Stimulated activated CD8-positive, alpha-beta memory T cell treated with anti-CD3 and anti-CD28 coated beads, Interleukin-7, amount 100 ng/mL, for 1 hour (primary cell): ENCODE measurements at places on chromosomes 3 and 15.

GRCh38 chr3:53045518-53046170 lies at the start of gene SFMBT1:
SFMBT1 (minus strand) TSS chr3:53046073; CDS start chr3:52969128, 76,945 bp downstream.
- DNase-seq, result peak; percentile 52

DNA sequence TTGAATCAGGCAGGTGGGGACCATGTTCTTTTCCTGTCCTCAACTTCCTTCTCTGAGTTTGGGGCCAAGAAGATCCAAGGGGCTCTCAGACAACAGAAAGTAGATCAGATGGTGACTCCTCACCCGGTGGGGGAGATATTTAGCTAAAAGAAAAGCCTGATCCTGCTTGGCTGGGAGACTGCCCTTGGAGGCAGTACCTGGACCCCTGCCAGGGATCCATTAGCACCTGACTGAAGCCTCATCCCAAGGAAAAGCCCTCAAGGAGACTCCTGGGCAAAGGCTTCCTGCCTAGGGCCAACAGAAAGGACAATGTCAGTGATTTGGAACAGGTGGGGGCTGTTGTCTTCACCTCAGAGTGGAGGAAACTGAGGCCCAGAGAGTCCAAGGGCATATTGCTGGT lies 33.5 kb upstream of the HHATL start:
- DNase-seq, result no peak

- DNase-seq, result no peak
Observed at GRCh38 chr15:58463815-58464650, 32.2 kb downstream of the LIPC start.

DNA sequence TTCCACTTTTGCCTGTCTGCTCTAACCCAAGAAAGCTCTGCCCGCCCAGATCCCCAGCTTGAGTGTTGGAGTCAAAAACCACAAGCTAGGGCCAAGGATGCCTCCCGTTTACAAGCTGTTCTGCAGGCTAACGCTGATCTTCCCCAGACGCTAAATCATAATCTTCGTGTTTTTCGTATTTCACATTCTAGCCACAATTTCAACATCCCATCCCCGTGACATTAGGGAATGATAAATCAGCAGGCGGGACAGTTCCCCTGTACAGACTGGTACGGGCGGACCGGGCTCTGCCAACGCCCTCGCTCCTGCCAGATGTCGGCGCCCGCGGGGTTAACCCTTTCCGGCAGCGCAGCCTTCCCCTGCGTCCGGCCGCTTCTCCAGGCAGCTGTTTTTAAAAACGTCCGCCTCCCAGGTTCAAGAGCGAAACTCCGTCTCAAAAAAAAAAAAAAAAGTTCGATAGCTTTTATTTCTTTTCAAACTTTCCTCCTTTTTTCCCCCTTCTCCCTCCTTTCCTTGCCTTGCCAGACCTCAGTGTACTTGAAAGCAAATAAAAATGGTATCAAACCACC lies 81.0 kb upstream of the BNC1 start:
- no peak for DNase-seq

DNA sequence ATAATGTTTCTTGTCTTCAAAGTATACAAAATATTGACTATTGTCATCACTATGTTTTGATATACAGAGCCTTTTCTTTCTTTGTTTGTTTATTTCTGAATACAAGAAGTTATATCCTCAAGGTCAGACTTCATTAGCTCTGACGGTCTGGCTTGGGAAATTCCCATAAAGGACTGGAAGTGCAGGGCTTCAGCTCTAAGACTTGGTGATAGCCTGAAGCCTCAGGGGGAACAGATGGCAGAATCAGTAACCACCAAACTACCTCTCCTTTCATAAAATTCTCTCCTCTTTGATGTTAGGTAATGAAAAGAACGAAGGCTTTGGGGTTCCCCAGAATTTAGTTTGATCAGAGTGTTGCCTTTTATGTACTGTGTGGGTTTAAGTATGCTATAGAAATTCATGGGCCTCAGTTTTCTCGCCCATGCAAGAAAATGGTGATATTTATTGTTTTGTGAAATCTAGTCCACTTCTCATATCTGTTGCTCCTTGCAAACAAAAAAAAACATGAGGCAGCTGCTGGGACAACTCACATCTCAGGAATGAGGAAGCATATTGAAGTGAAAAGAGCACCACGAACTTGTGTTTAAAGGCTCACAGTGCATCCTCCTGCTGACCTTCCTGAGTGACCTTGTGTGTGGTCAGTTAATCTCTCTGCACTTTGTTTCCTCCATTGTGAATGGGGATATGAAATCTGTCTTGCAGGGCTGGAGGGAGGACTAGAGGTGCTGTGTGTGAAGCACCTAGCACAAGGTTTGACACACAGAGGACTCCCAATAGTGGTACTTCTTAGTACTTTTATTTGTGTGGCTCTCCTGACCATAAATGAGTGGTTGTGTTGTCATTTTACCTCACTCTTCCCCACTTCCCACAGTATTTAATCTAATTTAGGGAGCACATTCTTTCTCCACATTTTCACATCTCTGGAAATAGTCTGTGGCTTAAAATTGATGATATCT lies 569.8 kb upstream of the IL12A start:
- no peak for DNase-seq

GRCh38 chr15:58077427-58077826 lies 11.9 kb upstream of the ALDH1A2 start:
- no peak for DNase-seq
